ENCODE measurements at places on chromosomes 1 and 21.

DNA sequence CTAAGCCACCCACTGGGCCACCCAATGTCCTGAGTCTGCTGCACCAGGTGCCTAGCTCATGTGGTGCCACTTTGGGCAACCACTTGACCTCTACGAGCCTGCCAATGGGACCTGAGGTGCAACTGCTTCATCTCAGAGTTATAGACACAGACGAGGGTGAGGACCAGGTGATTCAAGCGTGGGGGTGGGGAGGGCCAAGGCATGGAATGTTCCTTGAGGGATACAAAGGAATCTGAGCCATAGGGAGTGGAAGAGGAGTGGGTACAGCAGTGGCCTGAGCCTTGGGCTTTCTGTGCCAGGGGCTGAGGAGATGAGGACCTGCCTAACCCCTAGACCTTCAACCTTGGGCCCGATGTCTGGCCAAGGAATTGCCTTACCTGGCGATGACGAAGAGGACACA is 209.1 kb downstream of the GRIK3 start:
- DNase-seq = no peak

DNA sequence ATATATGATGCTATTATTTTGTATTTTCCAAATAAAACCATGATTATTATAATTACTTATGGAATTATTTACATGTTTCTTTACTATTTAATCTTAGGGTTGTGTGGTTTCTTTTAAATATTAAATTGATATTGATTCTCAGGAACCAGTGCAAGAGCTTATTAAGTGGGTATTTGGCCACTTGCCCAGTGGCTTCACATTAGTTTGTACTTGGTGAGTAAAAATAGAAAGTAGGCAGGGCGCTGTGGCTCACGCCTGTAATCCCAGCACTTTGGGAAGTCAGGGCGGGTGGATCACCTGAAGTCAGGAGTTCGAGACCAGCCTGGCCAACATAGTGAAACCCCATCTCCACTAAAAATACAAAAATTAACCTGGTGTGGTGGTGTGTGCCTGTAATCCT is 497.1 kb downstream of the PTPRC start:
- DNase-seq = no peak

DNA sequence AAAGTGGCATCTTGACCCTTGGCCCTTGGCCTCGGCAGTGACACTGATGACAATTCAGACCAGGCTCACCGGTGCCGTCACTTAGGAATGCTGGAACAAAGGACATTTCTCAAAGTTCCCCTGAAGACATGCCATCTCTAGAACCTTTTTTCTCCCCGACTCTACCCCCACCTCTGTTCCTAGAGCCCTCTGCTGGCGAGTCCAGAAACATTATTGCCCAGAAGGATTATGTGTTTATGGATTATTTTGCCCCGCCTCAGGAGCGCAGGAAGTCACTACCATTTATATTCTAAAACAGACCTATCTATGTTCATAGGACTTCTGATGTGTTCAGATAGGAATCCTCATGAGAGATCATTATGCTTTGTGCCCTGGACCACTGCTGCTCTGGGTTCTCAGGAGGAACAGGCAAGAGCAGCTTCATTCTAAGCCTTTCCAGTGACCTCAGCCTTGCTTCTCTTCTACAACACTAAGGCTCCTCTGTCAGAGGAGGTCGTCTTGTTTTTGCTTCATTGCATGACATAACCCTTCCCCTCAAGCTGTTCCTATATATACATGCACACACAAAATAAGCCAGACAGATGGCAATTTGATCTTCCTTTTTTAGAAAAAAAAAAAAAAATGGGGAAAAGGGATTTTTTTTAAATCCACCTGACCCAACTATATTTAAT is 12.4 kb upstream of the SHISA4 start:
- peak; percentile 32 for DNase-seq

DNA sequence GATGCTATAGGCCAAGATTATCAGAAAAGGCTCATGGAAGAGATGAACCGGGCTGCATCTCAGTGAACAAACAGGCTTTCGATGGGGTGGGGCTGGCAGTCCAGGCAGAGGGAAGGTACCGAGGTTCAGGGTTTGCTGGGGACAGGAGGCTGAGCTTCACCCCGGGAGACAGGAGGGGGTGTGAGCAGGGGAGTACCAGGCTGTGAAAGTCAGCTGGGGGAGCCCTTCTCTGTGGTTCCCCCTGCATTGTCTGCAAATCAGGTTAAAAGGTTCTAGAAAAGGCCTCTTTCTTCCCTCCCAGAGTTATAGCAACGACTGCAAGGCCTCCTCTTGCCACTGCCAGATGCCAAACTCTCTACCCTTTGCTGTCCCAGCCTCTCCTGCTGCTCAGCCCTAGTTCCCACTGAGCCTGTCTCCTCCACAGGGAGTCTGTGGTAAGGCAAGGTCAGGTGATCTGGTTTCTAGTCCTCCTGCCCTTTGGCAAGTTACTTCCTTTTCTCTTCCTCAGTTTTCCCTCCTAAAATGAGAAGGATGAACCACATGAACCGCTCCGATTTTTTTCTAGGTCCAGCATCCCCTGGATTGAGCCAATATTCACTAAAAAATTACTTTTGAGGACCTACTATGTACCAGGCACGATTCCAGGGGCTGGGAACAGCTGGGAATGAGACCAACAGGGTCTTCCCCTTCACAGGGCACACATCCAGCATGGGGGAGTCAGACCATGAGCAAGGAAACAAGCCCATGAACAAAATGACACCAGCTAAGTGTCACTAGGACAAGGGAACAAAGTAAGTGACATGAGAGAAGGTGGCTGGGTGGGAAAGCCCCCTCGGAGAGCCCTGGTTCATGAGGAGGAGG is 7.2 kb downstream of the LAD1 start:
- no peak for DNase-seq

DNA sequence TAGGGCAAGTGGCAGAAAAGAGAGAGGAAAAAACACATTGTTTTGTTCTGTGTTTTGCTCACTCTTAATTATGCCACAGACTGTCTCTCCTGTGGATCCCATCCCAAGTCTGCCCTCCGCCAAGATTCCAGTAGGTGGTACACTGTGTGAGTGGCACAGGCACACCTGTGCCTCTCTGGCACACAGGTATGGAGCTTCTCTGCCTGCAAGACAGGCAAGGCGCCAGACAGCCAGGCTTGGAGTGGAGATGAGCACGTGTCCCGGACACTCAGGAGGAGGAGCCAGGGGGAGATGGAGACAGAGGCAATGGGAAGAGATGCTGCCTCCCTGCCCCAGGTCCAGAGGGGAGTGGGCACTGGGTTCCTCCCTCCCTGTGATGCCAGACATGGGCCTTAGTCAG is 6.5 kb upstream of the GRIK3 start:
- DNase-seq = no peak

DNA sequence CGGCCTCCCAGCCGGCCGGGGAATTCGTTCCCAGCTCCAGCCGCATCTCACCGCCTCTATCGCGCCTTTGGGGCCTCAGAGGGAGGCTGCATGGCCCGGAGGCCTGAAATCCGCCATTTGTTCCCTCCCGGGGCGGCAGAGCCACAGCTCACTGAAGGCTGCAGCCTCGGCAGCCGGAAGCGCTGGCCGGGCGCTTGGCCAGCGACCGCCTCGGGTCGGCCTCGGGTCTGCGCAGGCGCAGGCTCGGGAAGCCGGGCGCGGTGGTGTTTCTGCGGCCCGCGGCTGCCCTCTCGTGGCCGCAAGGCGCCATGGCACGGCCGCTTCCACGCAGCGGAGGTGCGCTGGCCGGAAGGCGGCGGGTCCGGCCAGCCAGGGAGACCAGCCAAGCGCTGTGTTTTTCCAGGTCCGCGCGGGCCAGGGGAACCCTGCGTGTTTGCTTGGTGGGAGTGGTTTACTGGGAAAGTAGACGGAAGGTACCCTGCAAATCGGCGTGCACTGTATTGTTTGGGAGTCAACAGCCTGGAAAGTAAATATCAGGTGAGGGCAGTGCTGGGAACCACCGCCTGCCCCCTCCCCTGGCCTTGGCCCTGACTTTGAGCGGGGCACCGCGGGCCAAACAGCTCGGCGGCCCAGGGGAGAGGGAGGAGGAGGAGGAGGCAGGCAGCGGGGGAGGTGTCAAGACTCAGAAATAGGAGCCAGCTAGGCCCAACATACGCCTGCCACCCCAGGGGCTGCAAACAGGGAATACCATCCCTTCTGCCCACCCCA is 52.7 kb upstream of the CD34 start:
- peak; percentile 86 for DNase-seq

DNA sequence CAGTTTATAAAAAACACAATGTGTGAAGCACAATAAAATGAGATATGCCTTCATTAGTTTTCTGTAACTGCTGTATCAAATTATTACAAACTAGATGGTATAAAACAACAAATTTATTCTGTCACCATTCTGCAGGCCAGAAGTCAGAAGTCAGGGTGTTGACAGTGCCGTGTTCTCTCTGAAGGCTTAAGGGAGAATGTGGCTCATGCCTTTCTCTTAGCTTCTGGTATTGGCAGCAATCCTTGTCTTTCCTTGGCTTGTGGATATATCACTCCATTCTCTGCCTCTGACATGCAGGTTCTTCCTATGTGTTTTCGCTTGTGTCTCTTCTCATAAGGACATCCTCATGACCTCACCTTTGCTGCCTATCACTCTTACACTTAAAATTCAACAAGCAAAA is 10.1 kb downstream of the NEK7 start:
- no peak for DNase-seq

DNA sequence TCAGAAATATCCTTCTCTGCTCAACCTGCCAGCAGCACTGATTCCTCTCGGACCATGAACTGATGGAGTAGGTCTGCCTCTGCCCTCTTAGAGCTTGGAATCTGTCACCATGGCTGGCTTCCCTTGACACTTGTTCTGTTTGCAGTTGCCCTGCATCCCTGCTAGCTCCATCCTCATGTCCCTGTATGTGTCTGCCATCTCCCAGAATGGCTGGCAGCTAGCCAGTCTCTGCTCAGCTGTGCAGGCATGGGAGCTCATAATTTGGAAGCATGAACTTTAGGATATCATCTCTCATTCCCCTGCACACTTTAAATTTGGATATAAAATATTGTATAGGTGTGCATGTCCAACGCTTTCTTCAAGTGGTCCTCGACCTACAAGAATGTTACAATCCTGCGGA is 95.4 kb downstream of the C1orf94 start:
- DNase-seq = no peak

DNA sequence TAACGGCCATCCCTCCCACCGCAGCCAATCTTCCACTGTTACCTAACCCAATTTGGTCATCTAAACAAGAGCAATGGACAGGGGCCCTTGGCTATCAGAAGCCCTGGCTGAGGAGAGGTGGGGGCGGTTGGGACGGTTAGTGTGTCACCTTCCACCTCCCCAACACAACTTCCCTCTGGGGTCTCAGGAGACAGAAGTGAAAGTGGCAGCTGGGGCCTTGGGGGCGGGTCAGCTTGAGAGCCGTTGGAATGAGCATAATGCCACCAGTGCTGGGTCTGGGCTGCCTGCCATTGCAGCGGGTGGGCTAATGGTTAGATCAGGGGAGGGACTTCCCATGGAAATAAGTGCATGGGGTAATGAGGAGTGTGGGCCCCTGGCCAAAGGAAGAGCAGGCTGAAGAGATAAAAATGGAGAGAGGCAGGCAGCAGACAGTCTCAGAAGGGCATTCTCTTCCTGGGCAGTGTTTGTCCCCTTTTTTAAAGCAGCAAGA is 7.9 kb downstream of the MEF2D start:
- DNase-seq = no peak

- DNase-seq = peak; percentile 63
Observed at GRCh38 chr1:85109475-85109874, 61.2 kb upstream of the MCOLN3 start.

GRCh38 chr1:59674595-59674994 is 140.2 kb upstream of the HOOK1 start:
- DNase-seq = peak; percentile 11

DNA sequence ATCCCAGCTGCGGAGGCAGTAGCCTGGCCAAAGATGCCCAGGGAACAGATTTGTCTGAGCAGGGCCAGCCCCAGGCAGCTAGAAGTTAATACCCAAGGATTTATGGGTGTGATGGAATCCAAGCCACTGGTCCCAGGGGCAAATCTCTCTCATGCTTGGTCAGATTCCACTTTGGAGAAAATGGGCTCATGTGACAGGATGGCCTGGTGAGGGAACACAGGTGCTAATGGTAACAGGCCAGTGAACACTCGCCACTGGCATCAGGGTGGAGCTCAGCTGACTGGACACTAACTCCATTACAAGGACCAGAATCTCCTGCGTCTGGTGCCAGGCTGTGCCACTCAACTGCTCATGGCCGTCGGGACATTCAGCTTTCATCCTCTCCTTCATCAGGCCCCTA is 12.0 kb downstream of the MDM4 start:
- no peak for DNase-seq

- no peak for DNase-seq
Observed at GRCh38 chr1:228851193-228851592, 115.9 kb downstream of the RHOU start.

DNA sequence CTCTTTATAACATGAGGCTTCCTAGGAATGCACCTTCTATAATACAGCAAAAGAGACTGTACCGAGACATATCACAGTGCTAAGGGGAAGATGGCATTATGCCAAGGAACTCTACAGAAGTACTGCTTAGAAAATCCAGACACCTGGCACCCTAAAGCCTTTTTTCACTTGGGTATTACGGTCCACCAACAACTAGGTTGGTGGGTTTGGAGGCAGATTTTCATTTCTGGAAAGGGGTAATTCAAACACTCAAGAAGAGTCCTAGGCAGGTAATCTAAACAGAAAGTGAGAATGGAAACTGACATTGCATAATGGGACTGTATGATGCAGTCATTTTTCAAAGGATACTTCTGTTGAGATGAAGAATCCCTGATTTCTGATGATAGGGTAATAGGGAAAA is 19.6 kb downstream of the SCMH1 start:
- DNase-seq = no peak

- peak; percentile 58 for DNase-seq
Observed at GRCh38 chr1:171110621-171111326, 20.1 kb downstream of the FMO3 start.

DNA sequence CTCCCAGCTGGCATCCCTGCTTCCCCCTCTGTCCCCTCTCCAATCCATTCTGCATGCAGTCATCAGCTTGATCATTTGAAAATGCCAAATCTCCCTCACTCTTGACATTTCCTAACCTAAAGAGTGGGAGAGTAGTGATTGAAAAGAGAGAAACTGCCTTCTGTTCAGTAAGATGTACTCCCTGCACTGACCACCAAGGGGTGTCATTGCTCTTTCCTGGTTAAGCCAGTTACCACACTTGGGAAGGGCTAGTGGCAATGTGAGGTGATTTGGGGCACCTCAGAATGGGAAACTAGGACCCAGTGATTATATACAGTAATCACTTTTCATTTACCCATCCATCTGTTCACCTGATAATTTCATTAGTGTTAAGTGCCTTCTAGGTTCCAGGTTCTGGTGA is 6.9 kb upstream of the TMEM269 start:
- DNase-seq = peak; percentile 27

- no peak for DNase-seq
Observed at GRCh38 chr1:153642161-153642560, 8.3 kb downstream of the CHTOP start.

GRCh38 chr1:192887426-192887825 is 78.6 kb downstream of the RGS2 start:
- DNase-seq = no peak

DNA sequence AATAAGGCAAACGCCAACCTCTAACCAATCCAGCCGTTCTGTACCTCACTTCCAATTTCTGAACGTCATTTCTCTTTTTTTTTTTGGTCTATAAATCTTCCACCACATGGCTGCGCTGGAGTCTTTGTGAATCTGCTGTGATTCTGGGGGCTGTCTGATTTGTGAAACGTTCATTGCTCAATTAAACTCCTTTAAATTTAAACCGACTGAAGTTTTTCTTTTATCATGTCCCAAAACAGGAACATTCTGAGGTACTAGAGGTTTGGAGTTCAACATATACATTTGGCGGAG is 65.5 kb upstream of the BACH1 start:
- DNase-seq = peak; percentile 63

GRCh38 chr1:76864383-76864782 is 2.9 kb upstream of the ST6GALNAC5 start:
- DNase-seq = peak; percentile 49

- DNase-seq = no peak
Observed at GRCh38 chr21:31008355-31008754, 29.9 kb downstream of the KRTAP19-8 start.

Data from fibroblast of skin of right biceps (primary cell).